ENCODE measurements at places on chromosomes 7 and 10.

DNA sequence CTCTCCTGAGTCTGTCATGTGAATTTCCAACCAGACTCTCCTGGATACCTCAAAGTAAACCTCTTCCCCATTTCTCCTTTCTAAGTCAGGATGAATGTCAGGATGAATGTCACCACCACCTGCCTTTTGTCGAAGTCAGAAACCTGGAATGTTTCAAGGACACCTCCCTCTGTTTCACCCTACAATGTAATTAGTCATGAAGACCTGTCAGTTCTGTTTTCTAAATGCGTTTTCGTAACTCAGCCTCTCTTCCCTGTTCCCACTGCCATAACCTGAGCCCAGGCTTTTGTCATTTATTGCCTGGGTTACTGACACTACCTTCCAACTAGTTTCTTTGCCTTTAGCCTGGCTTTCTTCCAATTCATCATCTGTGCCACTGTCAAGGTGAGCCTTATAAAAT, 5.5 kb upstream of the STN1 start:
- no peak for DNase-seq

- DNase-seq = no peak
These were observed at the start of gene PNLIPRP1 for GRCh38 chr10:116590590-116591444. TSS of gene PNLIPRP1 (plus strand) at chr10:116590959. CDS start at chr10:116591130, 171 bp downstream.

DNA sequence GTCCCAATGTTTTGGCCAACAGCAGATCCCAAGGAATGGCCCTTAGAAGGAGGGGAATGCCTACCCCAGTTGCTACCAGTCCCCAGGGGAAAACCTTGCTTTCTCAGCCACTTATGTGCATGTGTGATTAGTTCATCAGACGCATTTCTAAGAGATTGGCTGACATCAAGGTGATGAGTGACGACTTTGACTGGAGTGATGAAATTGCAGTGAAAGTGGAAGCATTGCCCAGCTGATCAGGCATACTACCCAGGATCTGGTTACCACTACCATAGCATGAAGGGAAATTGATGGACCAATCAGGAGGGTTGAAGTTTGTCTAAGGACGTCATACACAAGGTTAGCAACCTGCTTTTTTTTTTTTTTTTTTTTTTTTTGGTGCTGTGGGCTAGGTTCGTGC, 90.3 kb upstream of the ELMO1 start:
- no peak for DNase-seq

GRCh38 chr10:80292607-80293239, 3.3 kb upstream of the MAT1A start:
- no peak for DNase-seq

DNA sequence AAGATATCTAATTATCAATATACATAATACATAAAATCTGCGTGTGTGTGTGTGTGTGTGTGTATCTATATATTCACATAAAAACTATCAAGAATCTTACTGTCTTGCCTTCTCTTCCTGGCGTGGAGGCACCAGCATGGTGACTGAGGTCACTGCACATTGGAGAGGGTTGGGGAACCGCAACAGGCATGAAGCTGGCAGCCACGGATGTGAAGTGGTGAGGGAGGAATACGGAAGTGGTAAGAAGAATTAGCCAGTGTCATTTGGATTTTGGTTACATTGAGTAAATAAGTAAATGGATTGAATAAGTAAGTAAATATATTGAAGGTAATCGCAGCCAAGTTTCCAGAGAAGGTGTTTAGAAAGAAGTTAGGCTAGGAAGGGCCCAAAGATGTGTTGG, 85.1 kb downstream of the TRIM24 start:
- DNase-seq = no peak

DNA sequence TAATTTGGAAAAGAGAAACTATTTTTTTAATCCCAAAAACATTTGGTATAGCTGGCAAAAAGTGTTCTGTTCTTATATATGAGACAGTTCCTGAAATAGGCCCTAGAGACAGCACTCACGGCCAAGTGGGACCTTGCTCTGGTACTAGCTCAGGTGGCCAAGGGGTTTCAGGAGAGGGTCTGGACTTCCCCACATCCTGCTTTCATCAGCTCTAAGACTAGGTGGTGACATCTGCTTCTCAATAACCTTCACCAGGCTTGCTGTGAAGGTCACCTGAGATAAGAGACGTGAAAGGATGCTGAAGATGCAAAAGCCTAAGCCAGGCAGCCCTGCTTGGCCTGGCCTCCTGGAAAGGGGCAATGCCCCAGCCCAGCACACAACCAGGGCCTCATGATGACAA, 40.6 kb downstream of the RBM28 start:
- no peak for DNase-seq

- no peak for DNase-seq
These were observed 45.6 kb downstream of the CACNA2D1 start for GRCh38 chr7:82397879-82398524.

GRCh38 chr10:68301790-68302502, 29.9 kb upstream of the HNRNPH3 start:
- no peak for DNase-seq

DNA sequence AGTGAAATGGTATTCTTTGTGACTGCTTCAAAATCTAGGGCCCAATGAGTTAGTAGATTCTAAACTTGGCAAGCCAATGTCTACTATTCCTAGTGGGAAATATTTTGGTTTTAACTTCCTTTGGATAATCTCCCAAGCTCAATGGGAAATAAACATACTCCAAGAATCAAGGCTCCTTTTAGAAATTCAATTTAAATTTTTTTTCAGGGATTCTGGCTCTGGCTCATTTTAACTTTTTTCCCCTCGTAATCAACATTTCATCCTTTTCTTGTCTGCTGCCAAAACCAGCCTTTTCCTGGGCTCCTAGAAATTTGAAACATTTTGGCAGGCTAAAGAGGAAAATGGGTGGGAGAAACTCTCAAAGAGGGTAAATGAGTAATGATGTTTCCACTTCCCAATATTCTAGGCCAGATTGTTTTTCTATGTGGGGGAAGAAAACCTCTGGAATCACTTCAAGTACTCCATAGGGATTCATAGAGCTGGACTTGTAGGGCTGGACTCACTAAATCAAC, 85.6 kb upstream of the AGR3 start:
- DNase-seq = no peak

GRCh38 chr7:79308192-79308591, 145.3 kb downstream of the MAGI2 start:
- no peak for DNase-seq

DNA sequence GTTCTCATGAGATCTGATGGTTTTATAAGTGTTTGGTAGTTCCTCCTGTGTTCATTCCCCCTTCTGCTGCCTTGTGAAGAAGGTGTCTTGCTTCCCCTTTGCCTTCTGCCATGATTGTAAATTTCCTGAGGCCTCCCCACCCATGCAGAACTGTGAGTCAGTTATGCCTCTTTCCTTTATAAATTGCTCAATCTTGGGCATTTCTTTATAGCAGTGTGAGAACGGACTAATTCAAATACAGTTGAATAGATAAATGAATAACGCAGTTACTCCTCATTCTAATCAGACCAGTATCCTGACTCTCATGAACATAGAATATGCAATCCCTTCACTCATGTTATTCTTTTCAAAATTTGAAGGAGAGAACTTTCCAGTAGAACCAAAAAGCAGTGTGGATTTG, 375.0 kb upstream of the FZD8 start:
- no peak for DNase-seq

GRCh38 chr7:29976673-29977415, 12.8 kb downstream of the SCRN1 start:
- DNase-seq = peak; percentile 35

DNA sequence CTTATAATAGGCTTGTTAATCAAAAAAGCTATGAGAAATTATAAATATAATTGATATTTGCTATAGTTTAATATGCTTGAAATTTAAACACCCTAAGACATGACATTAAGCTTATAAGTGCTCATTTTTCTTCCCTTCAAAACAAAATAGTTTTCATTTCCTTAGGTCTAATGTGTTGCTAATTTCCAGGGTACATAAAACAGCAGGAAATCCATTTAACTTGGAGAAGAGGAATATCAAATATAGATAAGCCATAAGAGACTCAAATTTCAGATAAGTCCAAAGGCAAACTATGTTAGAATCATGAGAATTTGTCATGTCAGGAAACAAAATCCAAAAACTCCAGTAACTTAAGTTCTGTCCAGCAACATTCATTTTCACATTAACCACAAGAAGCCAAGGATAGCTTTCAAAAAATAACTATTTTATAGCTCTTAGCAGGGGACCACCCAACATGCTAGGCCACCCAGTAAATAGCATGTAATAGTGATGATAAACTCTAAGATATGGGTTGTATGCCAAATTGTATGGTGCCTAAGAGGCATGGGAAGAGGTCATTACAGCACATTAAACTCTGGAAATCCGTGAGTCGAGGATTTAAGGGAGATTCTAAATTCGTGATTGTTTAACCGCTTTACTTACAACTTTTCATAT, 298.1 kb downstream of the CRPPA start:
- no peak for DNase-seq

GRCh38 chr10:97771913-97772823, at the start of gene SFRP5:
TSS of gene SFRP5 (minus strand) at chr10:97771999. CDS start at chr10:97771833, 166 bp downstream.
- DNase-seq = peak; percentile 52

DNA sequence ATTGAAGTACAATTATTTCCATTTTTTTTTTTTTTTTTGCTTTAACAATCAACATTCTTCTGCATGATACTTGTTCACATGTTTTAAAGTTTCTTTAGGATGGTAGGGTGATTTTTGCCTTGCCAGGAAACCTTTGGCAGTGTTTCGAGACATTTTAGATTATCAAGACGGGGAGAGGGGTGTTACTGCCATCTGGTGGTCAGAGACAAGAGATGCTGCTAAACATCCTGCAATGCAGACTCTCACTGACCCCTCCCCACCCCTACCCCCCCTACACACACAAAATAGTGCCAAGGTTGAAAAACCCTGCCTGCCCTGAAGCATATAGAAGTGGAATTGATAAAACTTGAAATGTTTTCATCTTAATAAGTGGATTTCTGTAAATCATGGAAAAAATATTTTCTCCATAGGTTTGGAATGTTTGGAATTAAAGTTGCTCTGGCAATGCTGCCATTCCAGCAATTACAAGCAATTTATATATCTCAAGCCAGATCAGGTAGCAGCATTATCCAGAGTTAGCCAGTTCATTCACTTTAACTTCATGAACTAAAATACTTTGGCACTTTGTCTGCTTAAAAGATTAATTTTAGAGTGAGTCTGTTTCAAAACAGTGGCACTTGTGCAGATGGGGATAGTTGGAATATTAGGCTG, 62.1 kb downstream of the SDHAF3 start:
- no peak for DNase-seq

DNA sequence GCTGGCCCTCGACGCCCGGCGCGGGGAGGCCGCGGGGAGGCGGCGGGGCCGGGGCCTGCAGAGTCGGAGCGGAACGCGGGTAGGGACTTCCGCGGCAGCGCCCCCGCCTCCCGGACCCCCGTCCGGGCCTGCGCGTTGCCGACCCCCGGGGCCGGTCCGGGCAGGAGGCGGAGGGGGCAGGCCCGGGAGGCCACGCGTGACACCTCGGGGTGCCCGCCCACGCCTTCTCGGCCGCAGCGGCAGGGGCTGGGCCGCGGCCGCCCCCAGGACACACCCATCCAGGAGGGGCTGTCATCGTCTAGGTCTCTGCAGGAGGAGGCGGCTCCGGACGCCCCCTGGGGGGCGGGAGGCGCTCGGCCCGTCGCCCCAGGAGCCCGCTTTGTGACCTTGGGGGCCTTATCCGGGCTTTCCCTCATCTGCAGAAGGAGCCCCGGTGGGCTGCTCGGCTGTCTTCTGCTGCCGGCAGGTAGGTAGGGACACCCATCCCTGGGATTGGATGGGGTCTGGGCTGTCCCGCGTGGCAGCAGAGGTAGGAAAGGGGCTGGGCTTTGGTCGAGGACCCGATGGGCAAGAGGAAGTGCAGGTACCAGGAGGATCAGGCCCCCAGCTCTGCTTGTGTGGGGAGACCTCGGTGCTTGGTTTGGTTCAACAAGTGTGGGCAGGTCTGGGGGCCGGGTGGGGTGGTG, 569 bp downstream of the ZNF316 start:
- peak; percentile 58 for DNase-seq

DNA sequence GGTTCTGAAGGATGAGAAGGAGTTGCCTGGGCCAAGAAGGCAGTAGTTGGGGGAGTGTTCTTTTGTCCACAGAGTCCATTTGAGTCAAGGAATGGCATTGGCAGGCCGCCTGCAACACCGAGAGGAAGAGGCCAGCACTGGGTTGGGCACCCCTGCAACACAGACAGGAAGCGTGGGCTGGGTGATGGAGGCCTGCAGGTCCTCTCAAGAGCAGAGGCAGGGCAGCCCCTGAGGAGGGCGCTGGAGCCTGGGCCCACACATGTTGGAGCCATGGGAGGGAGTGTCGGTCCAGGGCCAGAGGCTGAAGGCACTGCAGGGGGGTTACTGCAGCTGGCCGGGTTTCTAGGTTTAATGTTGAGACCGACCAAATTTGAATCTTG, 137.3 kb downstream of the PTPN20 start:
- DNase-seq = no peak

DNA sequence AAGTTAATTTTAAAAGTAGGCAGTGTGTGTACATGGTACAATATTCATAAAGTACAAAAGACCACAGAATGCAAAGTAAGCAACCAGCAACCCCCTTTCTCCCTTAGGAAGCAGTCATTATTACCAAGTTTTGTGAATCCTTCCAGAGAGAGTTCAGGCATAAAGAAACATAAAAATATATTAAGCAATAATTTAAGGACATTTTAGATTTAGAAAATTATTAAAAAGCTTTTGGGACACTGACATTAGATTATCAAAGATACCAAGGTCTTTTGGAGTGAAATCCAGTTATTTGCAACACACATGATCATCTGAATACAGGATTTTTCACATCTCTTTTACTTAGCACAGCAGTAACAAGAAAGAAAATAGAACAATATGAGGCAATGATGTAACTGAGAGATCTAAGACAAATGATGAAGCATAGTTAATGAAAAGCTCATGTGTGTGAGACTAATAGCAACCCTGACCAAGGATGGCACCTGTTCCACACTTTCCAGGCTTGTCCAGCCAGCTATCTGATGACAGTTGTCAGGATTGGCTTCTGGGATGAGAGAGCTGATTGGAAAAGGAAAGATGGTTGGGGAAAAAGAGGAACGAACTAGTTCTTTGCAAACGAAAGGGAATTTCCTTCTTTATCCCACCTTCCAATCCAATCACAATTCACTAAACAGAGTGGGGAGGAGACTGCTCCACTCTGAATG, 115.5 kb upstream of the LAMB4 start:
- DNase-seq = no peak

DNA sequence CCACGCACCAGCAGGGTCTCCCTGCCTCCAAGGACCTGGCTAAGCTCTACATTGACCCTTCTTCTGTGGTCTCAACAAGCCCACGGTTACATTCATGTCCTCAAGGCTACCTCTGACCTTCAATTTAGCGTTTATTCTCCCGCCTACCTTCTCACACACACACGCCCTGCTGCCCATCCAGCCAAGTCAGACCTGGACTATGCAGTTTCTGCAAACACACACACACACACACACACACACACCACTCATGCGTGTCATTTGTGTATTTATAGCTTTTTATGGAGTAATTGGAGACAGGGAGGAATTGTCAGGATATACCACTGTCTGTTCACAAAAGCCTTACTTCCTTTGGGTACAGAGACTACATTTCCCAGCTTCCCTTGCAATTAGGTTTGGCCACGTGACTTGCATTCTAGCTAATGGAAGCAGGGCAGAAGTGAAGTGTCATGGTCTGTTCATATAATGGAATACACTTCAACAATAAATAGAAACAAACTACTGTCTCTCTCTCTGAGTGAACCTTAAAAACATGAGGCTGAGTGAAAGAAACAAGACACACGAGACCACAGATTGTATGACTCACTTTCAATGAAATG, 53.8 kb upstream of the CPXM2 start:
- DNase-seq = no peak

GRCh38 chr7:159032322-159032721, 112.3 kb downstream of the VIPR2 start:
- DNase-seq = peak; percentile 55

GRCh38 chr7:87312215-87312865, 33.1 kb upstream of the CROT start:
- DNase-seq = no peak

Data from left ventricle myocardium superior (tissue), 1 donor.